ENCODE measurements at places on chromosomes 16 and 17.

DNA sequence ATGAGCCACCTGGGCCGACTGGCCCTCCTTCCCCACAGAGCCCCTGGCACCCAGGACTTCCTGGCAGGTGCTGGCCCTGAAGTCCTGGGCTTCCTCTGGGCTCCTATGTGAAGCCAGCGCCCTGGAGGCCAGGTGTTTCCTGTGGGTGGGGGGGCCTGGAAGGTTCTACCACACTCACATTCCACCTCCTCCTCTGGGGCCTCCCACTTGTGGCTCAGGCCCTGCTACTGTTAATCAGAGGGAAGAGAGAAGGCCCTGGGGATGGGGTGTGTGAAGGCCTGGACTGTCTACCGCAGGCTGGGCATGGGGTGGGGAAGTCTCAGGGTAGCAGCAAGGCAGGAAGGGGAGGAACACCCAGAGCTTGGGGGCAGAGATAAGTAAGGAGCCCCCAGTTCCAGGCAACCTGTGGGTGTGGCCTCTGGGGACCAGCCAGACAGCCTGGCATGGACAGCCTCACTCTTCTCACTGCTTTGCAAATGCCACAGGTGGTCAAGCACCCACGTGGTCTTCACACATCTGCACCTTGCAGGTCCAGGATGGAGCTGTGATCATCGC lies 111.9 kb upstream of the TNRC6C start:
- no peak for DNase-seq

- DNase-seq = no peak
These were observed 51.1 kb downstream of the SLC6A2 start for GRCh38 chr16:55706739-55707384.

GRCh38 chr16:57475711-57476339 lies 10.5 kb downstream of the DOK4 start:
- peak; percentile 21 for DNase-seq

DNA sequence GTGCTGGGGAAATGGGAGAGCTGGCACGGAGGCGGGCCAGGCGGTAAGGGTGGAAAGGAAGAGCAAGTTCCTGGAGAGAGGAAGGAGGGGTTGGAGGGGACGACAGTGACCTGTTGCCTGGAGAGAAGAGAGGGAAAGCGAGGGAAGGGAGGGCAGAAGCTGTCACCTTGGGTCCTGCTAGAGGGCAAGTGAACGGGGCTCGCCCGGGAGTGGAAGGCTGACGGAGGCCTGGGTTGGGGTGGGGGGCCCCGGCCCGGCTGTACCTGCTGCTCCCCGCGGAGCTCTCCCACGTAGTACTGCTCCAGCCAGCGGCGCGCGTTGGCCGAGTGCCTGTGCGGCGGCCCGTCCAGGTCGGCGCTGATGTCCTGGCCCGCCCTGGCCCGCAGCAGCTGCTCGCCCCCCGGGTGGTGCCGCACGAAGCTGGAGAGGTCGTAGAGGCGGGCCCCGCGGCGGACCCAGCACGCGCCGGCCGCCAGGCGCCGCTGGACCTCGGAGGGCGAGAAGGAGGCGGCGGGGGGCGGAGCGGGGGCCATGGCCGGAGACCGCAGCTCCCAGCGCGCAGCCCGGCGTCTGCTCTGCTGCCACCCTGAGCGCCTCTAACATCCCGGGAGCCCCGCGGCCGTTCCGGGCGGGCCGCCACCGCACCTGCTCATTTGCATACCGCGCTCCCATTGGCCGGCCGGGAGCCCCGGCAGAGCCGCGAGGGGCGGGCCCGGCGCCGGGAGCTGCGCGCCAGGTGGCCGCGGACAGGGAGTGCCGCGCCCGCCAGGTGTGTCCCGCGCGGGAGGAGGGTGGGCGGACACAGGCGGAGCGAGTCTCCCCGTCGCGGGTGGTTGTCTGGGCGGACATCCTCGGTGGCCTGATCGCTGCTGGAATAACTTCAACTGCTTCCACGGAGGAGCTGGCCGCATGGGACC lies at the start of gene FA2H:
Gene FA2H, minus strand, starts transcription at position 598 of the 917 bp plus-strand sequence. Its CDS starts 65 bp downstream, at position 533.
- peak; percentile 76 for DNase-seq

GRCh38 chr17:31195305-31195704 lies 100.5 kb downstream of the NF1 start:
- DNase-seq = no peak
